ENCODE measurements at places on chromosomes 2 and 18.
A peak's percentile ranks its signal among the peaks of the same experiment; 100 is the strongest.

DNA sequence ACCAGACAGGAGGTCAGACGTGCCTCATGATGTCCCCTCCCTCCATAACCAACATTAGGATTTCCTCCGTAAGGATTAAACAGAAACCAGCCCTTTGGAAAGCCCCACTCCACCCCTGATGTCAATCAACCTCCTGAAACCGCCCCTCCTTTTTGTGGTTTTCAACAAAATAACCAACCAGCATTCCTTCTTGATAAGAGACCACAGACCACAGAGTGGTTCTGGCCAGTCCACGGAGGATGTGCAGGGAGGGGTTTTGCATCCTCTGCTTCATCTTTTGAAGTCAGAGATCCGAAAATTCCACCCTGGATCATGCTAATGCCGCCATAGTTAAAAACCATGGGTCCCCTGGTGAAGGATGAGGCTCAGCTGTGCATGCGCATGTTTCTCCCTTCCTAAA is 180.0 kb upstream of the CCDC150 start:
- H3K36me3 ChIP-seq = no peaks in the 10 kb centered on the region
- no peak for DNase-seq
- H3K4me3 ChIP-seq = no peak overlapping the region
- no peaks in the 10 kb centered on the region for H3K4me1 ChIP-seq
- no peaks in the 10 kb centered on the region for H3K27me3 ChIP-seq
- no peak overlapping the region for H3K27ac ChIP-seq

DNA sequence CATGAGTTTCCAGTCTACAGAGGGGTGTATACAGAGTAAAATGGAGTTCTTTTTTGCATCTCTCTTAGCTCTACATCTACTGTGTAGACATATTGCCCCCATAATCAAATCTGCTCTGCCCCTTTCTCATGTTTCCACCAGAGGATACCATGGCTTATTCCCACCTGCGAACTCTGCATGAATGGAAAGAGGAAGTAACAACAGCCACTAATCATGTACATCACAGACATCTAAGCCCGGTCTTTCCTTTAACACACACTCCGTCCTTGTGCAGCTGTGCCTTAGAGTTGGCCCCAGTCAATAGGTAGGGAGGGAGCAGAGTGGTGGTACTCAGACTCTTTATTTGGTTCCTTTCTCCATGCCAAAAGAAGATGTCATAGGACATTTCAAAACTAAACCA is 147.3 kb upstream of the NRP2 start:
- H3K4me1 ChIP-seq = peaks cover 7% of the 10 kb centered on the region
- H3K4me3 ChIP-seq = no peak overlapping the region
- H3K27me3 ChIP-seq = no peaks in the 10 kb centered on the region
- DNase-seq = no peak
- H3K27ac ChIP-seq = no peak overlapping the region

- no peak overlapping the region for H3K27ac ChIP-seq
- no peak for DNase-seq
- H3K36me3 ChIP-seq = no peaks in the 10 kb centered on the region
- no peaks in the 10 kb centered on the region for H3K27me3 ChIP-seq
These were observed 32.6 kb upstream of the KCMF1 start for GRCh38 chr2:84938194-84938879.

DNA sequence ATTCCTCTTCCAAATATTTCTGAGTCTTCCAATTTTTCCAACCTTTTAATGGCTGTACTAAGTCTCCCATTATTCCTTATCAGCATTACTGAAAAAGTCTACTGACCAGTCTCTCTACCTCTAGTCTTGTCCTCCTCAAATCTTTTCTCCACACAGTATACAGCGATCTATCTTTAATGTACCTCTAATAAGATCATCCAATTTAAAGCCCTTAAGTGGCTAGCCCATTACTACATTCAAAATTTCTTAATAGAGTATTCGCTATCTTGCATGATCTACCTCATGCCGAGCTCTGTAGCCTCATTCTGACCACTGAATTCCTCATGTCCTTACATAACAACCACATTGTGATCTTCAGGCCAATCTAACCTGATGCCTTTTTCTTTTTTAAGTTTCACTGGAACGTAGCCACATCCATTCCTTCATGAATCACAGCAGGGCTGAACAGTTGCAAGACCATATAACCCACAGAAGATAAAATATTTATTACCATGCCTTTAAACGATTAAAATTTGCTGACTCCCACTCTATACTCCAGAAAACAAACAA is 57.9 kb downstream of the SLC66A3 start:
- H3K4me3 ChIP-seq = no peak overlapping the region
- H3K27me3 ChIP-seq = no peaks in the 10 kb centered on the region
- DNase-seq = no peak
- no peaks in the 10 kb centered on the region for H3K4me1 ChIP-seq

GRCh38 chr2:176845718-176846117 is 366.9 kb upstream of the HNRNPA3 start:
- no peak overlapping the region for H3K4me3 ChIP-seq
- no peaks in the 10 kb centered on the region for H3K4me1 ChIP-seq
- H3K27ac ChIP-seq = no peak overlapping the region
- H3K36me3 ChIP-seq = no peaks in the 10 kb centered on the region
- DNase-seq = no peak

DNA sequence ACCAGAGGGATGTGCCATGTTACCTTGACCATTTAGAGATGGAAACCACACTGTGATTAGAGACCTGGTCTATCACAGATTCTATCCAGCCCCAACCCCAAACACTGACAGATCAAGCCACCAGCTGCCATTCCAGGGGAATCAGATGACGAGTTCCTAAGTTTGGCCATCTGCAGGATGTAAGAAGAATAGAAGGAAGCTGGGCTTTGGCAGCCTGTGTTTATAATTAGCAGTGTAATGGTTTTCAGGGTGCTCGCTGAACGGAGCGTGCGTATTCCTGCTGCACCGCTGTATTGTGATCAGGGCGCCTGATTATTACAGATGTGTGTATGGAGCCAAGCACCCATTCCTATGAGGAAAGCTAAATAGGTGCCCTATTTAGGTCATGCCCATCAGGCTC is 138.1 kb downstream of the LRRC30 start:
- DNase-seq = no peak
- H3K27ac ChIP-seq = peak overlapping the region; percentile 92
- H3K4me1 ChIP-seq = peaks cover 63% of the 10 kb centered on the region
- no peak overlapping the region for H3K4me3 ChIP-seq
- H3K27me3 ChIP-seq = no peaks in the 10 kb centered on the region

GRCh38 chr2:212364112-212364985 is 174.3 kb downstream of the ERBB4 start:
- H3K27ac ChIP-seq = no peak overlapping the region
- DNase-seq = no peak
- H3K36me3 ChIP-seq = no peaks in the 10 kb centered on the region
- peaks cover 8% of the 10 kb centered on the region for H3K4me1 ChIP-seq
- no peak overlapping the region for H3K4me3 ChIP-seq

DNA sequence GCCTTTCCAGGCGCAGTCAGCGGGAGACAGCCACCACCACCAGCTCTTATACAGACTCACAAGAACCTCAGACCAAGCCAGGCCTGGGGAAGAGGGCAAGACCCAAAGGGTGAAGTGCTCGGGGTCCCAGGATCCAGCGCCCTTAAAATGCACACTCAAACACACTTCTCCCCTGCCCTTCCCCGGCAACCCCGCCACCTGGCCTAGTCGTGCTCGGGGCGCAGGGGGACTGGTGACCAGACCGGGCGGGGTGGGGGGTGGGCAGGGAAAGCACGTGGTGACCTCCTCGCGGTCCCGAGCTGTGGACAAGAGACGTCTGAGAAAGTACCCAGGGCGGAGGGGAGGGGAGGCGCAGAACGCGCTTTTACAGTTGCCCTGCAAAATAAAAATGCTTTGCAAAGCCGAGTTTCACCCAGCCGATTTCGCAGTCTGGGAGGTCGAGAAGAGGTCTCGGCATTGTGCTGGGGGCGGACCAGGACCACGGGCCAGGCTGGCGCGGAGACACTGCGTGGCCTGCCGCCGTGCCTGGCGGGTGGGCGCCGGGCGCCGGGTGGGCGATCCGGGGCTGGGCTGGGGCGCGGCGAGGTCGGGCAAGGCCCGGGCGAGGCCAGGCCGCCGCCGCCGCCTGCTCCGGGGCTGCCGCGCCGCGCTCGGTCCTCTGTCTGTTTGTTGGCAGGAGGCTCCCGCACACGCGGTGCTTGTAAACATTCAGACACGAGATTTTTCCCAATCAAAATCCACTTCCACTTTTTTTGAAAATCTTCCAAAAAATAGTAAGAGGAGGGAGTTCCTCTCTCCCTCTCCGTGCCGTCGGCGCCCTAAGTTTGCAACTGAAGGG is 2.0 kb downstream of the BCL11A start:
- H3K4me3 ChIP-seq = peak overlapping the region; percentile 73
- H3K36me3 ChIP-seq = no peaks in the 10 kb centered on the region
- no peak for DNase-seq
- peaks cover 72% of the 10 kb centered on the region for H3K4me1 ChIP-seq
- peaks cover 99% of the 10 kb centered on the region for H3K27me3 ChIP-seq

DNA sequence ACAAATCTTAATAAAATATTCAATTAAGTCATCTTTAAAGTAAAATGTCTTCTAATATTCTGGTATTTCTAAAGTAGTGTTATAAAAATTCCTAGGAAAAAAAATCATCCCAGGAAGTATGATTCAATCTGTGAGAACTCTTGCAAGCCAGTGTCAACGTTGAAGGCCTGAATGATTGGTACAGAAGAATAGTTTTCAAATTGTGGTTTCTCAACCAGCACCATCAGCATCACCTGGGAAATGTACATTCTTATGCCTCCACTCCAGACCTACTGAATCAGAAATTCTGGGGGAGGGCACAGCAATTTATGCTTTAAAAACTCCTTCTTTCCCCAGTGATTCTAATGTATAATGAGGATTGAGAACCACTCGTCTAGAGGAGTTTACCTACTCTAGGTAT is 62.3 kb upstream of the C2orf15 start:
- H3K36me3 ChIP-seq = no peaks in the 10 kb centered on the region
- no peak overlapping the region for H3K4me3 ChIP-seq
- H3K27ac ChIP-seq = no peak overlapping the region
- peaks cover 50% of the 10 kb centered on the region for H3K27me3 ChIP-seq

DNA sequence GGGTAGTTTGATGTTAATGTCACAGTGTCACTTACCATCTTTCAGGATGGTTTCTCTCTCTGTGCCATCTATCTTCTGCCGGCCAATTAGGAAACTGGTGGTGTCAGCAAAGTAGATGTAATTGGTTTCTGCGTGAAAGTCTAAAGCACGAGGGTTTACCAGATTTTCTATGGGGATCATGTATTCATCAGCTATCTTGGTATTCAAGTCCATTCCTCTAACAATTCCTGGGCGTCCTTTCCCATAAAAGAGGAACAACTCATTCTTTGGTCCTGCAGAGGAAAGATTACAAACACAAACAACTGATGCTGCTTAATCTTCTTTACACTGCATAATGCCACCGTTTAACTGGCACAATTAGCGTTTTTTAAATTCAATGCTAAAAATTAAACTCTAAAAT is 1081.9 kb downstream of the LRP1B start:
- H3K27ac ChIP-seq = no peak overlapping the region
- no peak for DNase-seq
- no peak overlapping the region for H3K4me3 ChIP-seq
- no peaks in the 10 kb centered on the region for H3K27me3 ChIP-seq
- H3K36me3 ChIP-seq = no peaks in the 10 kb centered on the region

- H3K4me1 ChIP-seq = peaks cover 19% of the 10 kb centered on the region
- peaks cover 5% of the 10 kb centered on the region for H3K27me3 ChIP-seq
- peak; percentile 24 for DNase-seq
These were observed 223.1 kb upstream of the PARD3B start for GRCh38 chr2:204321910-204322751.

- DNase-seq = no peak
- no peak overlapping the region for H3K27ac ChIP-seq
- no peaks in the 10 kb centered on the region for H3K27me3 ChIP-seq
- no peaks in the 10 kb centered on the region for H3K4me1 ChIP-seq
- peaks cover 16% of the 10 kb centered on the region for H3K36me3 ChIP-seq
These were observed 50.7 kb downstream of the METTL8 start for GRCh38 chr2:171383134-171383533.

DNA sequence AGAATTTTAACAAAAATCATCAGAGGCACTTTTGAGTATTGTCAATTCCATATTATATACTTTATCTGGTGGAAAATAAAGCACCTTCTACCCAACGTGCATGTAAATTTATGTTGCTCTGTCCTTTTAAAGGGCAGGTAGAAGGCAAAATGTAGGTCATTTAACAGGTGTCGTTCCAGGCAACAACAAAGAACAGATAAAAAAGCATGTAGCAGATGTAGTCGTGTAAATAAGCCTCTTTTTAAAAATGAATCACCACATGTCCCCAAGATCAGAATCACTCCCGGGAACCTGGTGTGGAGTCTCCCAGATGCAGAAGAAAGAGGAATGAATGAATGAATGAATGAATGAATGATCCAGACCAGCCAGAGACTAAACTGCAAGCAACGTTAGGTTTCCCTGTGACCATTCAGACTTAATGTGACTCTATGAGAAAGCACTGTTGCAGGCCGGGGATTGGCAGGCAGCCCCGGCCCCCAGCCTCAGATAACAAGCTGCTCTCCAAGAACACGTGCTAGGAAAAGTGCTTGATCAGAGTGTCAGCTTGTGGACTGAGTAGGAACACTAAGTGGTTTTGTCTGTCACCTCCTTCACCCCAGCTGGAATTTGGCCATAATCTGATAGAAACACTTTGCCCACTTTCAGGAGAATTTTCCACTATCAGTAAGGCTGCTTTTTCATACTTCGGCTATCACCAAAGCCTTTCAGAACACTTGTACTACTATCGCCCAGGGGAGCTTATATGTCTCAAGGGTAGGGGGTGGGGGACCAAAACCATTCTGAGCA is 100.6 kb downstream of the CDK15 start:
- H3K4me3 ChIP-seq = no peak overlapping the region
- no peak overlapping the region for H3K27ac ChIP-seq
- H3K4me1 ChIP-seq = peaks cover 9% of the 10 kb centered on the region
- no peak for DNase-seq
- H3K36me3 ChIP-seq = no peaks in the 10 kb centered on the region

DNA sequence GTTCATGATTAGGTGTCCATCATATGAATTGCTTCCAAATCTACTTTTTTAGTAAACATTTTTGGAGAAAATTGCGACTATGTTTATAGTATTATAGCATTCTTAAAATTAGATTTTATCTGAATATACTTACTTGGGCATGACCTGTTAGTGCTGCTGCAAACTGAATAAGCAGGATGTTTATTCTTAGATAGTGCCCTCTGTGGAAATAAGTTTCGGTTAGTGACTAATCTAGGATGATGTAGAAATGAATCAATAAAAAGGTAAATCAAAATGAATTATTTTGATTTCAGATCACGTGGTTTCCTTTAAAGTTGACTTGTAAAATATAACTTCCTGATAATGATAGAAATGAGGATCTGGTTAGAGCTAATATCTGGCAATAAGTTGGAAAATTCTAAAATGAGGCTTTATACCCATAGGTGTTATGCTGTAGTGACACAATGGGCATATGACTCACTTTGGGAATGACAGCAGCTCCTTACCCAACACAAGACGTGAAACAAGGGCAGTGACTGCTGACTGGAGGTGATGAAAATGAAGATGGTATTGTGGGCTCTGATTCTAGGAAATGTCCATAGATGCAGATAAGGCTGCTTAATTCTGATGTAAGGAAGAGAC is 165.8 kb upstream of the TCF4 start:
- no peaks in the 10 kb centered on the region for H3K4me1 ChIP-seq
- H3K4me3 ChIP-seq = no peak overlapping the region
- no peak for DNase-seq

Measured in left ventricle myocardium inferior (tissue), 1 donor.